ENCODE measurements at places on chromosomes 16 and 17.

DNA sequence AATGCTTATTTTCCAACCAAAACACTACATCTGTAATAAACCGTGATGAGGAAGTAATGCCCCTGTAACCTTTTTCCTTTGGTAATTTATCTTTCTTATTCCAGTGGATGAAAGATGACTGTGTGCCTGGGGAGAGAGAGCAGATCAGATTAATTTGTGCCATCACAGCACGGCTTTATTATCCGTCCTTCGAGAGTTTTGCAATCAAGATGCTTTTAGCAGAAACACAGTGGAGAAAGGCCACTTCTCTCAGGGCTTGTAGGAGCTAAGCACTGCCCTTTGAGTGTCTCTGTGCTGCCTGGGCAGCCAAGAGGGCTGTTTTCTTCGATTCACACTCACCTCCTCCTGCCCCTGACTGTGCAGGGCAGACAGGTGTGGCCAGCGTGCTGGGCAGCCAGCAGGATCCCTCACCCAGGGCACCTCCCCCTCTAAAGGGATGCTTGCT is 190.2 kb downstream of the PRKCA start:
- DNase-seq = no peak

DNA sequence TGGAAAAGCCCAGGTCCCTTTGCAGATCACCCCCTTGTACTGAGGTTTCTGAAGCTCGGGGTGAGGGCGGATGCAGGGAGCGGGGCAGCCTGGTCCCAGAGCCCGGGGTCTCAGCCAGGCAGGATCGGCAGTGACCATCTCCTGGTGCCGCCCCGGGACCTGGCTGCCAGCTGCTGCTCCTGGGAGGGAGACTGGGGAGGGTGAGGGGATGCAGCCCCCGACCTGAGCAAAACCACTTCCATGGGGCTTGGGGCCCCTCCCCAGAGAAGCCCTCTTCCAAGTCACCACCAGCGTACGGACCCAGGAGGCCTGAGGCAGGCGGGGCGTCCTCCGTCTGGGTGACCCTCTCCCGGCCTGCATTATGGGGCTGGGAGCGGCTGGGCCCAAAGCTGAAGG is 14.8 kb downstream of the CD7 start:
- DNase-seq = no peak

DNA sequence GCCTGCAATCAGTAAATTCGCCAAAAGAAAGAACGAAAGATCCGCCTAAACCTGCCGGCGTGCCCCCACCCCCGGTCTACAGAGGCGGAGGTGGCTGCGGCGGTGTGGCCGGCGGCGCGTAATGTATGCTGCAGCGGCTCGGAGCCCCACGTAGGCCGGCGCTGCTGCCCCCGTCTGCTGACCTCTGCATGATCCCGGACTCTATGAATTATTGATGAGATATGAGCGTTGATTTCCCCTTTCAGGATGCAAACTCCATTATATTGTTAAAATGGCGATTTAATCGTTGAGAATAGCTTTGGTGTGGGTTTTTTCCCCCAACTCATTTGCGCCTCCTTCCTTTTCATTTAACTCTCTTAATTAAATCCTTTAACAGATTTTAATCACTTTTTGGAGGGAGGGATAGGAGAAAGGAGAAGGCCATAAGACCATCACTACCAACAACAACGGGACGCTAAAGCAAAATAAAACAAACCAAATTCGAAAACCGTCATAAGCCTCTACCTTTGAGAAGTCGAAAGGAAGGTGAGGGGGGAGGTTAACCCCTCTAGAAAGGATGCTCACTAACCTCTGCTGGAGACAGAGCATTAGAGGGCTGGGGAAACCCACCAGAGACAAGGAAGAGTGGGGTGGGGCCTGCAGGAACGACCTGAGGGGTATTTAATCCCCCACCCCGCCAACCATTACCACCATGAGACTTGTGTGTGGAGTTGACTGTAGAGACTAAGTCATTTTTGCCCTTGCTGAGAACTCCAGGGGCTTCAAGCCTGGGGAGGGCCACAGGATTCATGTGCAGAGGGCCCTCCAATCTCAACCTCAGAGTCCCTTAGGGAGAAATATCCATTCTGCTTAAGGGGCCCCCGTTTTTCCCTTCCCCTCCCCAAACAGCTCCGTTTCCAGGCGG is 3.4 kb downstream of the HOXB3 start:
- no peak for DNase-seq

GRCh38 chr17:54967621-54968261 is 713 bp downstream of the COX11 start:
- no peak for DNase-seq

Data from activated gamma-delta T cell treated with Interleukin-2 at 50 U/mL for 16 hours (primary cell).